ENCODE measurements at places on chromosomes 7 and 10. TPM values are rescaled to one million over a fixed set of nuclear protein-coding genes. Genes with fewer than 3 reads are reported as not detected.

Gene PRSS37
- total RNA-seq, result not detected

Gene AOAH
- not detected for total RNA-seq

Gene TDRD1
- not detected for total RNA-seq

Gene GNA12
- total RNA-seq, result 43.3 TPM

Gene ZWINT
- total RNA-seq, result 82.0 TPM

Gene FOXI2
- total RNA-seq, result not detected

Gene FKBP9
- total RNA-seq, result 93.5 TPM

Gene COL26A1
- total RNA-seq, result 0.36 TPM

Gene THSD7A
- total RNA-seq, result 1.7 TPM

Gene ZNF365
- total RNA-seq, result 0.82 TPM

Measured in A549 treated with GW870086 at 1 μM for 4 hours (cell line).